Natural killer cell (primary cell): ENCODE measurements at places on chromosomes 2 and 18. TPM values are rescaled to one million over a fixed set of nuclear protein-coding genes. Genes with fewer than 3 reads are reported as not detected.

DNA sequence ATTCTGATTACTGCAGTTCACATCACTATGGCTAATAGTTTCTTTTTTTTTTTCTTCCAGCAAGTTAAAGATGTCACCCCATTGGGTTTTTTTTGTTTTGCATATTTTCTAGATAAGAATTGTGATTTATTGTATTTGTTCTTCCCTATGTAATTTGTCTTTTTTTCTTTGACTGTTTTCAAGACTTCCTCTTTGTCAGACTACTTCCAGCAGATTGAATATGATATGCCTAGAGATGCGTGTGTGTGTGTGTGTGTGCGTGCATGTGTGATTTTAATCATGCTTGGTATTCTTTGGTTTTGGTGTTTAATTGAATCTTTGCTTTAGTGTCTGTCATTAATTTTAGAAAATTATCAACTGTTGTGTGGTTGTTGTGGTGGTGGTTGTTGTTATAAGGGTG lies 166.7 kb upstream of the SLC39A10 start:
- DNase-seq = no peak

DNA sequence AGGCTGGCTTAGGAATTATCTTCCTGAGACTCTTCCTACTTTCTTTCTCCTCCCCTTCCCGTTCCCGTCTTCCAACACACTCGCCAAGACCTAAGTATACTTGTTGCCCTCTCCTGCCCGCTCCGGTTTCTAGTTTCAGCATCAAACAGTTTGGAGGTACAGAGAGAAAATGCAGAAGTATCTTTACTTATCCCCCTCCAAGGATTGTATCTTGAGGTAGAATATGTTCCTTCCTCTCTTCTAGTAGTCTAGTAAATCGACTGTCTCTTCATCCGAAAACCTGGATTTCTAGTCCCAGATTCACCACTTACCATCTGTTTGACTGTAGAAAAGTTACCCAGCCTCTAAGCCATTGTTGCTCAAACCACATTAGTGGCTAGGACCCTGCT lies 755 bp downstream of the EIF4E2 start:
- no peak for DNase-seq

DNA sequence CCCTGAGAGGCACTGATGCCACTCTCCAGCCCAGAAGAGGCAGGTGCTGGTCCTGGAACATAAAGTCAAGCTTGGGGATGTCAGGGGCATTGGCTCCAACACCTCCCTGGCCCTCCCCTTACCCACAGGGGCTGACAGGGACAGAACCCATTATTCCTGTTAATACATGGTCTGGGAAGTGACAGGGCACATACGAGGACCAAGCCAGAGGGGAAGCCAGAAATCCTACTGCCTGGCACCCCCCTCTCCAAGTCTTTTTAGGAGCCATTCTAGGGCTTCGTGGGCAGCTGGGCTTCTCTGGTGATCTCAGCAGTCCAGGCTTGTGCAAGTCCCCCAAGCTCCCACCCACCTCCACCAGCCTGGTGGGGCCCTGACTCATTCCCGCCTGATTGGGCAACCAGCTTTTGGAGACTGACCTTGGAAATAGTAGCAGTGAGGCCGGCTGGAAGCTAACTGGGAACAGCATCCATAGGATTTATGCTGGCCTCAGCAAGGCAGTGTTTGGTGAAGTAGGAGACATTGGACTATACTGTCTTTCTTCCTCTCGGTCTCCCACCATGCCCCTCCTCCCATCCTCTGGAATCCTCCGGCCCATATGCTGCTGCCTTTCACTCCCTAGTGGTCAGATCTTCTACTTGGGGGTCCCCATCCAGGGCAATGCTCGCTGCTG lies 86.4 kb upstream of the HK2 start:
- no peak for DNase-seq

GRCh38 chr2:236395067-236395466 lies 130.9 kb upstream of the ASB18 start:
- DNase-seq = no peak

The ITGAV gene
- total RNA-seq = 12.0 TPM

- DNase-seq = no peak
Measured at GRCh38 chr18:70220628-70221027, 15.1 kb upstream of the RTTN start.

DNA sequence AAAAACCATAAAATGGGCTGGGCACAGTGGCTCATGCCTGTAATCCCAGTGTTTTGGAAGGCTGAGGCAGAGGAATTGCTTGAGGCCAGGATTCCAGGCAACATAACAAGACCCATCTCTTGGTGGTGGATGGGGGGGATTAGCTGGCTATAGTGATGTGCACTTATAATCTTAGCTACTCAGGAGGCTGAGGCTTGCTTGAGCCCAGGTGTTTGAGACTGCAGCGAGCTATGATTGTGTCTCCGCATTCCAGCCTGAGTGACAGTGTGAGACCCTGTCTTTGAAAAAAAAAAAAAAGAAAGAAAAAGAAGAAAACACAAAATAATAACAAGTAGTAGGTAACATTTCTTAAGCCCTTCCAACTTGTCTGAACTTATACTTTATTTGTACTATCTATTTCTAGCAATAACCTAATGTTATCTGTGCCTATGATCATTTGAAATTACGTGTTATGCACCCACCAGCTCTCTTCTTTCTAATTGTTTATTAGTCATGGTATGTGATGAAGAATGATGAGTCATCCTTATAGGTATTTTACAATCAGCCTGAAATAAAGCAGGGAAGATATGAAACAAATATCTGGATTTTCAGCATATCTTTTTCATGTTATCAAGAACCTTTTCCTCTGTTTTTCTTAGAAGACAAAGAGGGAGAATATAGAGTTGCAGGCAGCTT lies 129.3 kb upstream of the UNC80 start:
- DNase-seq = no peak

DNA sequence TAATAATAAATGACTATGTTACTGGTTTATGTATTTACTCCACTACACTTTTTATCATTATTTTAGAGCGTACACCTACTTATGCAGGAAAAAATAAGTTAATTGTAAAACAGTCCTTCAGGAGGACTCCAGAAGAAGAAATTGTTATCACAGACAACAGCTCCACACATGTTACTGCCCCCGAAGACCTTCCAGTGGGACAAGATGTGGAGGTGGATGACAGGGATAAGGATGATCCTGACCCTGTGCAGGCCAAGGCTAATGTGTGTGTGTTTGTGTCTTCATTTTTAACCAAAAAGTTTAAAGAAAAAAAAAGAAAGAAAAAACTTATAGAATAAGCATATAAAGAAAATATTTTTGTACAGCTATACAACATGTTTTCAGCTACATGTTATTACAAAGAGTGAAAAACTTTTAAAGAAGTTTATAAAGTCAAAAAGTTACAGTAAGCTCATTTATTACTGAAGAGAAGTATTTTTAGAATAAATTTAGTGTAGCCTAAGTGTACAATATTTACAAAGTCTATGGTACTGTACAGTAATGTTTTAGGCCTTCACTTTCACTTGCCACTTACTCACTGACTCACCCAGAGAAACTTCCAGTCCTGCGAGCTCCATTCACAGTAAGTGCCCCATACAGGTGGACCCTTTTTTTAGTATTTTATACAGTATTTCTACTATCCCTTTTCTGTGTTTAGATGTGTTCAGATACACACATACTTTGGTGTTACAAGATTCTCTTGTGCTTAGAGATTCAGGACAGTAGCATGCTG lies 7.5 kb downstream of the TGFBRAP1 start:
- DNase-seq = no peak
